ENCODE measurements at places on chromosomes 12 and 14. TPM values are rescaled to one million over a fixed set of nuclear protein-coding genes. Genes with fewer than 3 reads are reported as not detected.

Gene FIGNL2
- 0.18 TPM for total RNA-seq

Gene NANOG
- 0.16 TPM for total RNA-seq

Gene HOXC6
- 0.09 TPM for total RNA-seq

Gene PAPLN
- 3.0 TPM for total RNA-seq

Gene CLEC1B
- total RNA-seq, result not detected

Gene TOX4
- 37.2 TPM for total RNA-seq

Gene GLS2
- total RNA-seq, result not detected

Gene NPC2
- 291 TPM for total RNA-seq

Gene OASL
- not detected for total RNA-seq

Gene HOXC12
- total RNA-seq, result not detected

Gene RTN1
- total RNA-seq, result 0.27 TPM

Gene NDUFB1
- total RNA-seq, result 286 TPM

Gene LMBR1L
- total RNA-seq, result 20.2 TPM

Gene SOAT2
- not detected for total RNA-seq

Gene EIF2B1
- total RNA-seq, result 22.6 TPM

Gene VDR
- total RNA-seq, result 5.0 TPM

Gene JAG2
- 0.63 TPM for total RNA-seq

Gene ZFC3H1
- 54.1 TPM for total RNA-seq

Gene ASB2
- total RNA-seq, result 0.49 TPM

Gene ARMH4
- total RNA-seq, result 4.2 TPM

Gene IFNG-AS1
- 0.09 TPM for total RNA-seq

Gene LBHD2
- not detected for total RNA-seq

Gene CEBPE
- total RNA-seq, result not detected

Gene AICDA
- total RNA-seq, result not detected

Gene POU6F1
- 3.5 TPM for total RNA-seq

Gene STAC3
- total RNA-seq, result 3.8 TPM

Gene KRT3
- total RNA-seq, result not detected

Gene PPFIA2
- total RNA-seq, result 0.74 TPM

Gene KLRG1
- not detected for total RNA-seq

Gene NKX2-1
- total RNA-seq, result not detected

Gene ART4
- 0.36 TPM for total RNA-seq

All from fibroblast of the aortic adventitia (primary cell).